GM19239 (cell line): ENCODE measurements at places on chromosomes 2 and 18.

DNA sequence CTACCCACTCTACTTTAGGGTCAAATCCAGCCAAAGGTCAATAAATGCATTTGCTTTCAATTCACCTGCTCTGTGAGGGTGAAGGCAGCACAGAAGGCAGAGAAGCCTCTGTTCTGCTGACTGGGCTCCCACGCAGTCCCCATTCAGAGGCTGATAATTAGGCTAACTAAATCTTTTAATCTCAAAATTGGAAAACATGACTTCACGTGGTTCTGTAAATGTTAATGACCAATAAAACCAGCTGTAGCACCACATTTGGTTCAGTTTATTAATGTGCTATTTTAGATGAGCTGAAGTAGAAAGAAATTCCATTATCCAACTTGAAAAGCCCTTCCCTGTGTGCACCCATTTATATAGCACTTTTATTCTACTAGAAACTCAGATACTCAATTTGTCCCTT lies 310.6 kb downstream of the C1D start:
- no peak for DNase-seq

DNA sequence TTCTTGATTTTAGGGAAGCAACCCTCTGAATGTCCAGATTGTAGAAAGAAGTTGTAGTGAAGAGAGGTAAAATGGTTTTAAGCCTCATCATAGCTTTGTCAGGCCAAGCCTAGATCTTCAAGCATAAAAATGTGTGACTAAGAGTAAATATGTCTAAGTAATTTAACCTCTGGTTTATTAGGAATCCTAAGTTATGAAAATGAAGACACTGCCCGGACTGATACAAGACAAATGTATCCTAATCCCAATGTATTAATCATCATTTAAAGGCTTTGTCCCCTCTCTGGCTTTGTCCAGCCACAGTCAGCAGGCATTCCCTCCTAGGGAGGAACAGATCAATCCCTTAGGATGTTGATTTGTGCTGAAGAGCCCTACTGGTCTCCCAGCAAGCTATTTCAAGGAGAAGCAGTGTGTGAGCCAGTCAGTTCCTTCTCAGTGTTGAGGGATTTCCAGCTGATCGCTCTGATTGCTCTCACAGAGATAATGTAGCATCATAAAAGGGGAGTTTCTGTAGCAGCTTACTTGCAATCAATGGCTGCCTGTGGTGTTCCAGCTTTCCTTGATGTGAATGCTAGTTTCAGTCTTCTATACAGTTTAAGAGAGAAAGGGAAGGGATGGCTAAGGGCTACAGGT lies 796.1 kb downstream of the EPHA4 start:
- DNase-seq = no peak

DNA sequence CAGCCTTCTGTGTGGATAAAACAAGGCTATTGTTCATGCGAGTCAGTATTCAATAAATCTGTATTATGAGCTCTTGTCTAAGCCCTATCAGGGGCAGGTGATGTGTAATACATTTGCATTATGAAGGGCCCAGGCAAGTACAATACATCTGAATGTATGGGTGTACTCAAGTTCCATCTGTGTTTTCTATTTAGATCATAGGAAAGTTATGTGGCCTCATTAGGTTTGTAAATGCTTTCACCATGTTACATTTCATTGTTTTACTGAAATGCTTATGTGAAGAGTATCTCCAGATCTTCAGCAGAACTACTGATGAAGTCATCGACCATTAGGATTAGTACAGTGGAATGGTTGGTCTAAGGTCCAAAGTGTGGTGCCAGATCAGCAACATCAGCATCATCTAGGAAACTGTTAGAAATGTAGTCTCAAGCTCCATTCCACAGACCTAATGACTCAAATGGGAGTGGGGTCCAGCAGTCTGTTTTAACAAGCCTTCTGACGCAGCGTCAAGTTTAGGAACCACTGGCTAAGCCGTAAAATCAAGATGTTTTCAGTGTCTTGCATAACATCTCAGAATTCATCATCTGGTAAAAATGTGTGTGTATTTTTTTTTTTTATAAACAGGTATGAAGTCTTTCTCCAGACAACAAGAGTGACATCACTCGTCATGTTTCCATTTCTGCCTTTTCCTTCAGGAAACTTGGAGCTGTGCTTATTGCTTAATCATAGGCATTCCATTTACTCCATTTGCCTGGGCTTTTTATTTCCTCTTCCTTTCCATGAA lies 80.5 kb downstream of the LYPD6 start:
- DNase-seq = no peak

DNA sequence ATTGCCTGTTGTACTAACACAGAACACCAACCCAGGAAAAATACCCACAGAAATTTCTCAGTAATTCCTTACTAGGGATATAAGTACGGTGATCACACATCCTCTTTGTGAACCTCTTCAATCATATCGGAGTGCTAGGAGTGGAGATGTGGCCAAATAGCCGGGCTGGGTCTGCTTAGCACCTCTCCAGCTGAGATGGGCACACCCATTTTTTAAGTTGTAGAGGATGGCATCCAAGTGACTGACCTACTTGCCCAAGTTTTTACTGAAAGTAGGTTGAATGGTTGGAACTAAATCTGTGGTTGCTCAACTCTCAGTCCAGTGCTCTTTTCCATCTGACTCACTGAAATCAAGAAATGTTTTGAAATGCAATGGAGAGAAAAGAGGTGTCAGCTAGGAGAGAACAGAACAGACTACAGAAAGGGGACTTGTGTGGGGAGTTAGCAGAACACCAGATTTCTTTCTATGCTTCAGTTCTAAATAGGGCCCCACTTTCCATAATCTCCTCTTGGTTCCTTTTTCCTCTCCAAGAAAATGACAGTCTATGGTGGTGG lies 68.7 kb upstream of the FSHR start:
- DNase-seq = no peak

DNA sequence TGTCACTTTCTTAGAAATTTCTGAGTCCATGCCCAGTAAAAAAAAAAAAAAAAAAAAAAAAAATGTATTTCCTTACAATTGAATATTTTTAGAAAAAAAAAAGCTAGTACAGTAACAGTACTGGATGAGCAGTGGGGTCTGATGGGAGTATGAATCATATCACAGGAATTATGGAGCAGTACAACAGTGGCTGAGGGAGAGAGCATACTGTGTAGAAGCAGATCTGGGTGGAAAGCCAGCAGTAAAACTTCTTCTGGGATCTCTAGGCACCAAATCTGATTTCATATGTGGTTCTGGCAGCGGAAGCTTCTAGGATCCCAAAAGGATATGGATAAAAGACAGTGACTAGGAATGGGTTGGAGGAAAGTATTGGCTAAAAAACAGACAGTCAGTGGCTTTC lies 414.9 kb upstream of the FSHR start:
- DNase-seq = no peak

- no peak for DNase-seq
Observed at GRCh38 chr2:208222351-208222750, 32.5 kb downstream of the IDH1 start.

DNA sequence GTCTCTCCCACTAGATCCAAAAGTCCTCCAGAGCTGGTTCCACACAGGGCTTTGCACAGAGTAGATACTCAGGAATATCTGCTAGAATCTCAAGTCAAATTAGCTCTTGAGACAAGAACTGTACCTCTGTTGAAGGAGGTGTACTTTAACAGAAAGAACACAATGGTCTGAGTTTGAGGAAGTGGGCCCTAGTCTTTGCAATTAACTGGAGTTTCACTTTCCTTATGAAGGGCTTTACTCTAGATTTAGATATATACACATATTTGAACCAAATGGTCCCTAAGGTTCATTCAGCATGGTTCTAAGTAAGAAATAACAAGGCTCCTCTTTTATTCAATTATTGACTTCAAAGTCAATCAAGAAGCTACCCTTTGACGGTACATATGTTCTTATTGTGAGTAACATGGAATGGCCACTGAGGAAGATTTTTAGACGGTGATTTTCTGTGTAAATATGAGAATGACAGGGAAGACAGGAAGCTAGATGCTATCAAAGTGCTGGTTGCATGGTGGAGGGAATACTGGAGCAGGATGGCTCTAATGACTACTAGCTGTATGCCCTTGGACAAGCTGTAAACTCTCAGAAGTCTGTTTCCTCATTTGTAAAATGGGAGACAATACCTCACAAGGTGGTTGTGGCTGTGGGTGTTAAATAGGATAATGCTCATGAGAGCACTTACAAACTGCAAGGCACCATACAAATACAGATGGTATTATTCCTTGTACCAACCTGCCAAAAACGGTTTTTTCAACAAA lies 73.5 kb upstream of the SERTAD2 start:
- peak; percentile 42 for DNase-seq

- DNase-seq = no peak
Observed at GRCh38 chr2:142873831-142874287, 3.6 kb upstream of the KYNU start.

DNA sequence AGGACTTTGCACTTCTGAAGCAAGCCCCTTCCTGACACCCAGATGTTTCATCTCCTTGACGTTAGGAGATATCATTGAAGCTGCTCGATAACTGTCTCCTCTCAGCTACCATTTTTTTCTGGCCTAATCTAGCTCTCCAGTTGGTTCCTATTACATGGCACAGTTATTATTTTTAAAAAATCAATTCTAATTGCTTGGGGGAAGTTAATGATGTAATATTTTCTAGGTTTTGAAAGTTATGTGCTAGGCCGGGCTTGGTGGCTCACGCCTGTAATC lies 22.5 kb upstream of the RAB31 start:
- no peak for DNase-seq

DNA sequence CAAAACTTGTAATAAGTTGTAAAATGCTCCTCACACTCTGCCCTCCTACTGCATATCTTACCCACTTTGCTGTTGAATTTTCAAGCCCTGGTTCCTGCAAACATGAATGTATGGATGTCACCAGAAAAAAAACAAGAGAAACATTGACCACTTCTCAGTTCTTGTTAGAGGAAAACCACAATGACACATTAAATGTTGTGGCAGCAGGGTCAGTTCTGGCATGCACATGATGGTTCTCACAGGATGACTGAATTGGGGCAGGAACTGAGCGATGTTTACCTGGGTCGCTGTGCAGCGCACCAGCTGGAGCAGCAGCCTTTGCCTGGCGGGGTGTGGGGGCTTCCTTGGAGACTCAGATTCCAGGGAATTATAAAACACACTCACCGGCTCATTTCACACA lies 14.0 kb upstream of the PRKCE start:
- DNase-seq = no peak

DNA sequence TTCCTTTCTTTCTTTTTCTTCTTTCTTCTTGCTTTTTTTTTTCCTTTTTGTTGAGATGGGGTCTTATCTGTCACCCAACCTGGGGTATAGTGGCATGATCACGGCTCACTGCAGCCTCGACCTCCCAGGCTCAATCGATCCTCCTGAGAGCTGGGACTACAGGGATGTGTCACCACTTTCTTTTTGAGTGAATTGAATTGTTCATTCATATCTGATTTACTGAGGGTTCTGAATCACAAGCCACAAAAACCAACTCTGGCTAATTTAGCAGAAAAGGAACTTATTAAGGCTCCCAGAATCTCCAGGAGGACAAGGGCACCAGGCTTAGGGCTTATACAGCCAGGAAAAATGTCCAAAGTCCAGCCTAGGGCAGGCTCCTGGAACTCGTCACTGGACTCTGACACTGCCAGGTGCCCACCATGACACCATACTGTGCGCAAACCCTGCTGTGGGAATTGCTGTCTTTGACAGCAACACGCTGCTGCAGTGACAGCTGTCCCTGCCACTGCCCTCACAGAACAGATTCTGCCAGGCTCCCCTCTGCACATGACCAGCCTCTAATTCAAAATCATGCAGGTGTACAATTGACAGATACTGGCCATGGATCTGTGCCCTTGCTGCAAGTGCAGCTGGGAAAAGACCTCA lies 42.9 kb upstream of the EML6 start:
- no peak for DNase-seq

- no peak for DNase-seq
Observed at GRCh38 chr18:45202061-45202460, 413.2 kb upstream of the SLC14A2 start.

DNA sequence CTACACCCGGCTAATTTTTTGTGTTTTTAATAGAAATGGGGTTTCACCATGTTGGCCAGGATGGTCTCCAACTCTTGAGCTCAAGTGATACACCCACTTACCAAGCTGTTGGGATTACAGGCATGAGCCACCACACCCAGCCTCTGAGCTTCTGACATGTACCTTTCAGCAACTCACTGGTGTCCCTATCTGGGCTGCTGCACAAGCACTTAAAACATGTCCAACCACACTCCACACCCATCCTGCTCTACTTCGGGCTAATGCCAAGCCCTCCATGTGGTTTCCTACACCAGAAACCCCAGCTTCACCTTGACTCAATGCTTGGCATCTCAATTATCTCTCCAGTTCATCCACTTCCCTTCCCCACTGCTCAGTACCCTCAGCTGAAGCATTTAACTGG lies 22.4 kb upstream of the ARMC9 start:
- no peak for DNase-seq

DNA sequence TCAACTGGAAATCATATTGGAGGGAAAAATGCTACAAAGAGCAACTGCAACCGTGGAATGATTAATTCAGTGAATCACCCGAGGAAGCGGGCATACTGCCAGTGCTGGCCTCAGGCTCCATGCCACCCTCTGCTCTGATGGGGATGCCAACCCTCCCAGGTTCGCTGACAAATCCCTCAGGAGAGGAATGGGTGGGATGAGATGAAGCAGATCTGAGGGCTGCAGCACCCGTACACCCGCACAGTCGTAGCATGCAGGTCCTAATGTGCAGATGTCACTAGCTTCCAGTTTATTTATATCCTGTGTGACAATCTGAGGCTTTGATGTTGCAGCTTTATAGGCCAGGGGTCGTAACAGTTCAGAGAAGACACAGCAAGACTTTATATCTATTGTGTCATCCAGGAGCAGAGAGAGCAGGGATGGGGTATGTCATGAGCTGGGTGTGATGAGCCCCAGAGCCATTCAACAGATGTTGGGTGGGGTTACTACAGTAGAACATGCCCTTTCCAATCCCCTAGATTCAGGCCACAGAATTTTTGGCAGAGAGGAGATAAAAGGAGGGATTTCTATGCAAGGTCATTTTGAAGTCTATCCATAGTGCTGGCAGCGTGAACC lies 44.6 kb downstream of the DPP4 start:
- no peak for DNase-seq

- DNase-seq = no peak
Observed at GRCh38 chr2:161265874-161266273, 42.4 kb upstream of the PSMD14 start.

DNA sequence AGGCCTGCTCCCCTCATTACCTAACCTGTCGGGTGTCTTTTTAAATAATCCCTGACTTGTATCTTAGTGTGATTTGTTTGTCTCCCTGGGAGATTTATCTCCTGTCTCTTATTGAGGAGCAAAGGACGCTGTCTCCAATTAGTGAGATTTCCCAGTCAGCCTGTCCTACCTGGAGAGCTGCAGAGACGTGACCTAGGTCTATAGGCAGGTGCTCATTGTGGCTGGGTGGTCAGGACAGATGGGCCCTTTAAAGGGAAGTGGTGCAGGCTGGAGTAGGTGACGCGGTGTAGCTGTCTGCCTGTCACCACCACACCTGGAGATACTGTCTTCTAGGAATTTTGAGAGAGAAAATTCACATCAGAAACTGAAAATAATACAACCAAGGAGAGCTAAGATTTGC lies 28.0 kb downstream of the PLB1 start:
- DNase-seq = no peak

- DNase-seq = no peak
Observed at GRCh38 chr2:10439185-10439879, 8.8 kb downstream of the ODC1 start.
